ENCODE measurements at places on chromosomes 12 and 14. TPM values are rescaled to one million over a fixed set of nuclear protein-coding genes. Genes with fewer than 3 reads are reported as not detected.

The KLRD1 gene
- total RNA-seq: 58.2 TPM

The ARHGDIB gene
- 412 TPM for total RNA-seq

DNA sequence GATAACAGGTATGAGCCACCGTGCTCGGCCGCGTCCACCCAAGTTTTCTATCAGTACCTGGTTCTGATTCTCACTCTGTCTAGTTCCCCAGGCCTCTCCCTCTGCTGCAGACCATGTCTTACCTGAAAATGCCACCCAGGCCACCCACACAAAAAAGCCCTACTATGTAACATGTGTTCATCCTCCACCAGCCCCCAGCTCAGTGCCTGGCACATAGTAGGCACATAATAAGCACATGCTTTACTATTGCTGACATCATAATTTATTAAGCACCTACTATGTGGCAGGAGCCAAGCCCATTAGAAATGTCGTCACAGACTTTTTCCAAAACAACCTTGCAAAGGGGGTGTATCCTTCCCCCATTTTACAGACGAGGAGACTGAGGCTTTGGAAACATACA is 37.8 kb downstream of the CMKLR1 start:
- DNase-seq: no peak

- no peak for DNase-seq
Measured at GRCh38 chr12:49014547-49014946, 4.0 kb downstream of the PRKAG1 start.

DNA sequence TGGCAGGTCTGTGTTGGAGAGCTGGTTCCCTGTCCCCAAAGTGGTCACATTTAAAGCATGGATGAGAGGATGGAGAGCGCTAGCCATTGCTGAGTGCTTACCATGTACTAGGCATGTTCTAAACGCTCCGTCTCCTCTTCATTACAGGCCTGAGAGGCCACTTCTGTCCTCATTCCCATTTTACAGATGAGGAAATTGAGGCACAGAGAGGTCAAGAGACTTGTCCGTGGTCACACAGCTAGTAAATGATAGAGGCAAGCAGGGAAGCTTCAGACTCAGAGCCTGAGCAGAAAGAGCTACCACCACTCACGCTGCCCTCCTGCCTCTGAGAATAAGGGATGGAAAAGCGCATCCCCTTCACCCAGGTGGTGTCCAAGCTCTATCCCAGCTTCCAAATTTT is 64.3 kb downstream of the SLC25A47 start:
- DNase-seq: no peak

DNA sequence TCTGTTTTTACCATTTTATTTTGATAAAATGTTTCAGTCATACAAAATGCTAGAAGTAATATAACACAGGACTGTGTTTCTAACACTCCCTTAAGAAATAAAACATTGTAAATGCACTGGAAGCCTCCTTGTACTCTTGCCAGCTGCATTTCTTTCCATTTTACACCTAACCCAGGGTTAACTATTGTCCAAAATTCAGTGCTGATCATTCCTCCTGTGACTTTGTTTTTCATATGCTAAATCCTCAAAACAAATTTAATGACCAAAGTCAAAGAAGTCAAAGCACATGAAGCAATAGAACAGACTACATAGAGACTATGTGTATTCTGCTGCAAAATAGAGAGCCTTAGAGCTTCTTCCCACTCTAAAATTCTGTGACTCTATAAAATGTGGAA is 420.3 kb upstream of the PRICKLE1 start:
- DNase-seq: no peak

- DNase-seq: no peak
Measured at GRCh38 chr12:106140223-106140986, 1.7 kb upstream of the NUAK1 start.

- DNase-seq: no peak
Measured at GRCh38 chr14:30125322-30125979, 197.8 kb upstream of the PRKD1 start.

DNA sequence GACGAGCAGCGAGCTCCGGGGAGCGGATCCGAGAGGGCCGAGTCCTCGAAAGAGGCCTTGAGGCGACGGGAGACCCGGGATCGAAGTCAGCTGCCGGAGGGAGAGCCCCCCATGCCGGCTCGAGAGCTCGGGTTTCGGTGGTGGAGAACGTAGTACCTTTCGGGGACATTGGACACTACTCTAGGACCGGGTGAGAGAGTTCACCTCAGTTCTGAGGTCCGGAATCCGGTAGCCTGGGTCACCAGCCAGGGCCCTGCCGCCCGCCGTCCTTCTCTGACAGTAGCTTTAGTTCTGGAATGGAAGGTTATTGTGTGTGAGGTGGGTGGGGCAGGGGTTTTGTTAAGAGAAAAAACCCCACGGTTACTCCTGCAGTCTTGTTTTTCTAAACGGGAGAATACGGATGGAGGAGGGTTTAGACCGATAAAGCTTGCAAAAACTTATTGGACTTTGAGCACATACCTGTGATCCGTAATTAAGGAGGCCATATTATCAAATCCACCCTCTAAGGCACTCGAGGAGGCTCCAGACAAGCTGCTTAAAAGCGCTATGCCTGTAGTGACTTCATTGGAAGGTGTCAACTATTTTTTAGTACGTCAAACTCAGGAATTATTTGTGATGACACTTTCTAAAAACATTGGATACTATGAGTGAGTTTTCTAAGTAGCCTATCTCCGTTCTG is 765 bp downstream of the SCYL2 start:
- DNase-seq: no peak
